Activated T-helper 1 cell treated with anti-CD3 and anti-CD28 coated beads, Interleukin-12 subunit alpha, Interleukin-12 subunit beta, Interleukin-2, Interleukin-4 antibody, amounts not matched to agents 30 ng/mL and 10 ng/mL and 1 ng/mL, durations not matched to agents 14 hours and 24 hours and 36 hours (primary cell): ENCODE measurements at places on chromosomes 3 and 15. TPM values are rescaled to one million over a fixed set of nuclear protein-coding genes. Genes with fewer than 3 reads are reported as not detected.

DNA sequence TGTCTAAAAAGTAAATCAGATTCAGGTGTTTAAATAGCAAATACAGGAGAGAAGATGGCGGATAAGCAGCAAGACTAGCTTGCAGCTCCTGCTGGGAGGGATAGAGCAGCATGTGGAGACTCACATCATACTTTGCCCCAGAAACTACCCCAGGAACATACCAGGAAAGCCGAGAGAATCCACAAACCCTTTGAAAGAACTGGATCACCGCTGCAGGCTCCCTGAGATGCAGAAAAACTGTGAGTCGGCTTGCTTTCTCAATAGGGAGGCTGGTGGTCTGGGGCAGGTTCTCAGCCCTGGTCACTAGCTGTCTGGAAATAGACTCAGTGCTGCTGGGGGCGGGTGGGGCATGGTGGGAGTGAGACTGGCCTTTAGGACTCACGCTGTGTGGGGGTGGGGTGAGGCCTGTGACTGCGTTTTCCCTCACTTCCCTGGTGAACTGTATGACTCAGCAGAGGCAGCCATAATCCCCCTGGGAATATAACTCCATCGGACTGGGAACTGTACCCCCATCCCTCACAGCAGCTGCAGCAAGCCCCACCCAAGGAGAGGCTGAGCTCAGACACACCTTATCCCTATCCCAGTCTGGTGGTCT, 142.8 kb downstream of the CNTN6 start:
- no peaks in the 10 kb centered on the region for H3K4me1 ChIP-seq
- no peaks in the 10 kb centered on the region for H3K27me3 ChIP-seq
- no peak for DNase-seq
- no peak overlapping the region for H3K4me3 ChIP-seq
- H3K36me3 ChIP-seq = no peaks in the 10 kb centered on the region

- no peaks in the 10 kb centered on the region for H3K27me3 ChIP-seq
- H3K36me3 ChIP-seq = no peaks in the 10 kb centered on the region
- DNase-seq = no peak
- no peak overlapping the region for H3K27ac ChIP-seq
- H3K4me1 ChIP-seq = no peaks in the 10 kb centered on the region
- H3K4me3 ChIP-seq = no peak overlapping the region
Measured at GRCh38 chr3:2061360-2061759, 37.3 kb upstream of the CNTN4 start.

The SAMD7 gene
- total RNA-seq = not detected in 2 replicates

The ABI3BP gene
- not detected in 2 replicates for total RNA-seq

DNA sequence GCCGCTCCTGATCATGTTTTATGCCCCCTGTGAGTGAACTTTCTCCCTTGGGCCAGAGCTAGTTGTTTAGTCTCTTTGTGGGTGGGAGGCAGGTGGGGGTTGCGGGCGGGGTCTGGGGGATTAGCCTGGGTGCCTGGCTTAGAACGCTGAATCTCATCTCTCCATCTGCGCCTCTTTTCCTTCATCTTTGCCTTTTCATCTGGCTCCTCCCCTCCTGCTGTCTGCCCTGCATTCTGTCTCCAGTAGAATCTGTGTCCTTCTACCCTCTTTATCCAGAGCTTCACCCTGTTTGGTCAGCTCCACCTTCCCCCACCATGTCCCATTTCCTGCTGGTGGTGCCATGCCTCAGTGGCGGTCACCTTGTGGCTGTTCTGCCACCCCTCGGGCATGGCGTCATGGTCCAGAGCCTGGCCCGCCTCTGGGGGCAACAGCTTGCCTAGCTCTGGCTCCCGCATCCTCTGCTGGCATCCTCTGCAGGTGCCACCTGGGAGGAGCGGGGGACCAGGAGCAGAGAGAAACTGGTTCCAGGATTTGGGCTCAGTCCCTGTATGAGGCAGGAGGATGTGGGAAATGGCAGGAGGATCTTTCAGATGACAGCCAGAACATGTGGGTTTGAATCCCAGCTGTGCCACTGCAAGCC, 44.3 kb downstream of the PDIA5 start:
- DNase-seq = no peak
- no peak overlapping the region for H3K27ac ChIP-seq
- H3K4me3 ChIP-seq = no peak overlapping the region

DNA sequence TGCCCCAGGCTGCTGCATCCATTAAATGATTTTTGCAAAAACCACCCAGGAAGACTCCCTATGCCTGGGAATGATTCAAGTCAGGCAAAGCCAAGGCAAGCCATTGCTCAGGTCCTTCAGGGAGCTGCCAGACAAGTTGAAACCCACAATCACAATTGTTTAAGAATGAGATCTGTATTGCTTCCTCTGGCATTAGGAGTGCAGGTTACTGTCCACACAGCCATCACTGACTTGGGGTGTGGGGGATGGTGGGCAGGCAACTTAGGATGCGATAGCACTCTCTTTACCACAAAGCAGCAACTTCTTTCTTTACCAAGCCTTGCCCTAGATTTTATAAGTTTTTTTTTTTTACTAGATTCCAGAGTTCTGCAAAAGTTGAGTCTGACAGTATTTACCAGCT, 15.0 kb upstream of the IL20RB start:
- DNase-seq = no peak
- H3K27ac ChIP-seq = no peak overlapping the region
- no peak overlapping the region for H3K4me3 ChIP-seq
- H3K27me3 ChIP-seq = no peaks in the 10 kb centered on the region
- H3K36me3 ChIP-seq = peaks cover 25% of the 10 kb centered on the region

GRCh38 chr3:131702146-131702545, 199.4 kb upstream of the MRPL3 start:
- H3K4me1 ChIP-seq = no peaks in the 10 kb centered on the region
- DNase-seq = no peak
- H3K27me3 ChIP-seq = peaks cover 3% of the 10 kb centered on the region
- no peak overlapping the region for H3K4me3 ChIP-seq
- H3K27ac ChIP-seq = no peak overlapping the region

The LRRC57 gene
- 19.9 TPM in 2 replicates for total RNA-seq

DNA sequence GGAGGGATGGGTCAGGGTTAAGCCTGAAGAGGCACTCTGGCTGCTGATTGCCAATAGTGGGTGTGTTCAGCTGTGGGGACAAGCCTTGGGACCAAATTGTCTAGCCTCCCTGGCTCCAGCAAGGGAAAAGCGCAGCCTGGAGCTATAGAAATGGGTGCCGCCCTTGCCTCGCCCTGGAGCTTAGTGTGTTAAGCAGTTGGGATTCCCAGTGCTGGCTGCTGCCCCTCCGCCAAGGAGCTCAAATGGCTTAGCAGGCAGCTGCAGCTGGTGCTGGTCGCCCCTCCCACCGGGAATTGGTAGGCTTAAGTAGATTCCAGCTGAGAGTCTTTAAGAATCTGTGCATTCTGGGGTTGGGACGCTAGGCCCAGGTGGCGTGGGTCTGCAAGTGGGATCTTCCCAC, 662.9 kb upstream of the TBL1XR1 start:
- H3K4me1 ChIP-seq = no peaks in the 10 kb centered on the region
- no peaks in the 10 kb centered on the region for H3K27me3 ChIP-seq

DNA sequence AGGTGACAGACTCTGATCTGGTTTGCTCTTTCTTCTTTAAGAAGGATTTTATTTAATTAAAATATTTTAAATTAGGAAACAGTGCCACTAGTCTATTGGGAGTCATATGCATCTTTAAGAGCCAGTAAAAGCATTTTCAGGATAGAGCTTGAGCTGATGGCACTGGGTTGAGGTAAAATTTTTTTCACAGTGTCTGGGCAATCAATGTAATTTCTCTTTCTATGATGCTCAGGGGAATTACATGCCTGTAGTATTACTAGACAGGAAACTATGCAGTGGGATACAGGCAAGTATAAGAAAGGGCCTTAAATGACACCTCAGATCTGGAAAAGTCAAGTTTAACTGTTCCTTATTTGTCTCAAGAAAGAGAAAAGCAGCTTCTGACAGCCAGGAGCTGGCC, 76.4 kb downstream of the GAP43 start:
- no peak overlapping the region for H3K27ac ChIP-seq
- H3K4me3 ChIP-seq = no peak overlapping the region
- H3K27me3 ChIP-seq = no peaks in the 10 kb centered on the region
- H3K4me1 ChIP-seq = no peaks in the 10 kb centered on the region

- H3K4me1 ChIP-seq = peaks cover 38% of the 10 kb centered on the region
Measured at GRCh38 chr3:100260081-100260684, 609 bp upstream of the TBC1D23 start.

The C15orf62 gene
- 0.36 and 0.37 TPM in 2 replicates for total RNA-seq
